CD4-positive, alpha-beta T cell treated with Interleukin-4 for 1 hour (primary cell): ENCODE measurements at places on chromosomes 5 and 9.

DNA sequence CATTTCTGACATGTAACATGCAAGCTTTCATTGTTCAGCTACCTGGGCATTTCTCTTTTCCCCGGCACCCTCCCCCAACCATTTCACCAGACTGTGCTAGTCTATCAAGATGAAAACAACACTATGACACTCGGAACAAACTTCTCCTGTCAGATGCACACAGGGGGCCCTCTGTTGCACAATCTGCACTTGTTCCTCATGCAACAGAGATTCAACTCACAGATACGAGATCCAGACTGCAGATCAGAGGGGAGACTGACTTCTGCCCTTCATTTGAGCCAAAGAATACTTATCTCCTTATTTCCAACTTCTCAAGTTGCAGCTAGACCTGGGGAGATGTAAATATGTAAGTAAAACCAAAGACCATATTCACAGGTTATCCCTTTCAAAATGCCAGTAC, 15.7 kb upstream of the FST start:
- DNase-seq = no peak

- no peak for DNase-seq
Observed at GRCh38 chr9:91884696-91885687, 65.0 kb downstream of the ROR2 start.

DNA sequence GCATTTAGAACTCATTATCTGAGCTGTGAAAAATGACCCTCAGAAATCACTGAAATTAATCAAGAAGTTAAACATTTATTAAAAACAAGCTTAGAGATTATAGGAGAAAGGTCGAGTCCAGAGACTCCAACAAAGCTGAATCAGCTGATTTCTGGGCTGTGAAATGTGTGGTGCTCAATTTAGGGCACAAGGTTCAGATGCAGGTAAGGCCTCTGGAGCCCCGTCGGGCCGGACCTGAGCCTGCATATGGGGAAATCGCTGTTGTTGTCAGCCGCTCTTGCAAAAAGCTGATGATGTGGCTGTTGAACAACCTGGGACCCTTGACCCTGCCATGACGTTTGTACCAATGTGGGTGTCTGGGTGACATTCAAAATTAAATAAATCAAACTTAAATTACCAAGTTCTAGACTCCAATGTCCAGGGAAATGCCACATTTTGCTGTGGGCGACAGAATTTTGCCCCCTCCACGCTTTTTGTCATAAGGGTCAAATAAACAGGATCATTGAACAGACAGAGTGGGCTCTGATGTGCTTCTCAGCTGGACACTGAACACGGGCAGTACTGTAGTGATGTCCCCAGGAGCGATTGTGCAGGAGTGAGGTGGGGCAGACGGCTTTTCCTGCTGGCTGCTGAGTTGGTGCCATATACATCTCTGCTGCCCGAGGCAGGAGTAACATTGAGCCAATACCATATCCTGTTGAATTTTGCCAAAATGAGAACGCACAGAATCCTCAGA, 27.2 kb upstream of the FBP1 start:
- DNase-seq = no peak

DNA sequence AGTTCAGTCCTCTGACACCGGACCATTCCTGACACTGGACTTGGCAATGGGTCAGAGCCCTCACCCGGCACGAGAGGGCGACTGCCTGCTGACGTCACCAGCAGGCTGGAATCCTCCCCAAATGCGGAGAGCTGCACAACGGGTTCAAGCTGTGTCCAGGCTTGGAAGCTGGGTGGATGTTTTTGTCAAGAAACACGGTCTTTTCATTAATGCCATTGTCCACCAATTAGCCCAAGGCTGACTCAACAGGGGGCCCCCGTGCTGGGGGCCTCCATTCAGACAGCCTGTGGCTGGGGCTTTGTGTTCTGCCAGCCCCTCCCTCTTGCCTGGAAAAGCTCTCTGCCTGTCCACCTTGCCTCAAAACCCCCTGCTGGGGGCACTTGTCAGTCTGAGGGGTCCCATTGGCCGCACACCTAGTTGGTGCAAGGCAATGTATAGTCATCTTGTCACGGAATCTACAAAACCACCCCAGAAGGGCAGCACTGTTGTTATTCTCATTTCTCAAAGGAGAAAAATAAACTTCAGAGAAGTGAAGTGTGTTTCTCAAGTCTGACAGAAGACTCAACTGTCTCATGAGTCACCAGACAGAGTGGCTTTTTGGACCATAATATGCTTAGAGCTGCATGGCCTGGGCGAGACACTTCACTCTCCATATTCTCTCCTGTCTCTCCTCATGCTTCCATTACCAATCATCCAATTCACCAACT, 24.6 kb downstream of the NDUFA8 start:
- DNase-seq = no peak

DNA sequence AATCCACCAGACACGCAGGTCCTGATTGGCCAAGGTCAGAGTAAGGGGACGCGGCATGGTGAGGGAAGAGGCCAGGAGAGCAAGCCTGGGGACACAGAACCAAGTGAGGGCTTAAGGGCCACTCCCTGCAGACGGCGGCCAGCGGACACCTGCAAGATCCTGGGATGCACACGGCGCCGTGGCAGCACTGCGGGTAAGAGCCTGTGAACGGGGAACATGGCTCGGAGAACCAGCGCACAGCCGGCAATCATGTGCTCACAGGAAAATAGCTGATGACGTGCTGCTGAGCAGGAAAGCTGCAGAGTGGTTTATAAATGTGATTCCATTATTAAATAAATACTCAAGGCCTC, 27.0 kb upstream of the NSMF start:
- no peak for DNase-seq

- DNase-seq = no peak
Observed at GRCh38 chr9:13758936-13759335, 479.4 kb upstream of the MPDZ start.

DNA sequence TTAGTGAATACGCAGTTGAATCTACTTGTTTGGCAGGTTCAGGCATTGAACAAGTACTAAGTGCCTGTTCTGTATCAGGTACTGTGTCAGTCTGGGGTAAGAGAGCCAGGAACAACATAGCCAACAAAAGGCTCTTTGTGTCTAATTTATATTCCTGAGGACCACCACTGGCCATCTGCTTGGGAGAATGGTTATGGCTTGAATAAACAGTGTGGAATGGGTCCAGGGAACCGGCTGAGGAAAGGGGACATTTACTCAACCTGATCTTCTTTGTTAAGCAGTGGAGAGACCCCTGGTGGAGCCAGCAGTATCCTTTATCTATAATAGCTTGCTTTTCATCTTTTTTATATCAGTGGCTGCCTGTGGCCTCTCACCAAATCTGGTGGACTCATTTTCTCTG, 38.6 kb downstream of the EXOSC2 start:
- no peak for DNase-seq

- DNase-seq = no peak
Observed at GRCh38 chr9:70588381-70588780, 173.9 kb upstream of the KLF9 start.

GRCh38 chr9:117218951-117219350, 195.9 kb downstream of the ASTN2 start:
- no peak for DNase-seq

GRCh38 chr9:107711542-107711941, 222.0 kb upstream of the KLF4 start:
- no peak for DNase-seq

GRCh38 chr9:137685741-137686420, 67.1 kb downstream of the EHMT1 start:
- DNase-seq = no peak

GRCh38 chr9:19446361-19446861, 37.6 kb downstream of the ACER2 start:
- no peak for DNase-seq

DNA sequence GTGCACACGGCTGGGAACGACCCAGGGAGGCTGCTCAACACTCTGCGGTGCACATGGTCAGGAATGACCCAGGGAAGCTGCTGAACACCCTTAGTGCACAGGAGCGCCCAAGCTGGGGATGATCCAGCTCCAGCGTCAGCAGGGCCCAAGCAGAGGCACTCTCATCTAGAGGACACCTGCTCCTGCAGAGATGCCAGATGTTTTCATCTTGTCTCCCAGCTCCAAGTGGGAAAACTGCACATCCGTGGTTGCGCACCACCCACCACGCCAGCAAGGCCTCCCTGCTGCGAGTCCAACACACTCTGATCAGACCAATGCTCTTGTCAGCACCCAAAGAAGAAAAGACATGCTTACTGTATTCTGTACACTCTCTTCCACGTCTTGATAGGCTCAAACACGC, 34.1 kb downstream of the UBE2QL1 start:
- DNase-seq = no peak

DNA sequence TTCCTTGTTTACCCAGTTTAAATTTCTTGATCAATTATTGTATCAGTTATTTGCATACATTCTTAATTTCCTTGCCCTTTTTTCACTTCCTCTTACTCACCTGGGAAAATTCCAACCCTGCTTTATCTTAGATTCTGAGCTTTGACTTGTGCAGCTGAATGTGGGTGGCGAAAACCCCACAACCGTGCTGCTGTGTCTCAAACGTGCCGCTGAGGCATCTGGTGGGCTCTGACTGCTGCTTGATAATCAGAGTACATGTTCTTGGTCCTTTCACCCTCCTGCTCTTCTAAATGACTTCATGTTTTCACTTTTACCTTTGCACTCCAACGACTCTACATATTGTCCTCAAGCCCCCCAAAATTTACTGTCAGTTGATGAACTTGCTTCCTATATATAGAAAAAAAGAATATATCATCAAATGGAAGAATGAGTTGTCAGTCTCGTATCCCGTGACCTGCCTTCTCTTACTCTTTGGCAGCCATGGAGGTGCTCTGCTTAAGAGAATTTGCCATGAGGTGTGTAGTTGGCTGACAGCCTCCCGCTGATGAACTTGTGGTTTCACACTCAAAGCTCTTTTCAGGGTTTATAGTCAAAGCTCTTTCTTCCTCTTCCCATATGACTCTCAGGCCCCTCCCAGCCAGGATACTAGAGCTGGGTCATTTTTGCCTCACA, 14.0 kb upstream of the JAK2 start:
- DNase-seq = peak; percentile 47

DNA sequence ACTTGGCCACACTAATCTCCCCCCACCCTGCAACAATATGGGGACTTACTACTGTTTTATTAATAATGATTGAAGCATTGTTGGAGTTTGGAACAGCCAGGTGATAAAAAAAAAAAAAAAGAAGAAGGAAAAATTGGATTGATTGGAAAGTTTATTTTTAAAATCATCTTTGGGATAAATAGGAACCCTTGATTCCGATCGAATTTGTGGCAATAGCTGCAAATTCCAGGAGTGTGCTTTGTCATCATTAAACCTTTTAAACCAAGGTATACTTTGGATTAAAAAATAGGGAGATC, 907 bp upstream of the NR2F1 start:
- DNase-seq = no peak
